ENCODE measurements at places on chromosomes 11 and 22. TPM values are rescaled to one million over a fixed set of nuclear protein-coding genes. Genes with fewer than 3 reads are reported as not detected.

The DTX4 gene
- 58.7 TPM for total RNA-seq

The SLC43A1 gene
- total RNA-seq = 15.0 TPM

The EMID1 gene
- total RNA-seq = 8.9 TPM

The SLC25A1 gene
- 26.2 TPM for total RNA-seq

DNA sequence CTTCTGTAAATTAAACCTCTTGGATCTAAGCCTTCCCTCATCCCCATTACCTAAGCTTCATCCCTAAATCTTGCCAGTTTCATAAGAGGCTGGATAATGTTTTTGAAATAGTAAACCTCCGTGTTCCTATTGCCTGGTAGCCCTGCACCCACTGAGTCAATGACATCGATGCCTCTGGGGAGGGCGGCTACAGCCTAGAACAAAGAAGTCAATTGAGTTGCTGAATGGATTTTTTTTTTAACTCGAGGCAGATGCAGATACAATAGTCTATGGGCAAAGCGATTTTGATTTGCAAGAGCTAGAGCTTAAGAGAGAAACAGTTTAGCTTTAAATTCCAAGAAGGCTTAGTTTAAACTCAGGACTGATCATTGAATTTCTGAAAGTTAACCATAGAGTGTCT is 121.3 kb downstream of the NECTIN1 start:
- DNase-seq = no peak

GRCh38 chr11:21933095-21933494 is 259.8 kb upstream of the ANO5 start:
- DNase-seq = no peak

GRCh38 chr11:134792677-134793076 is 380.6 kb upstream of the B3GAT1 start:
- DNase-seq = no peak

DNA sequence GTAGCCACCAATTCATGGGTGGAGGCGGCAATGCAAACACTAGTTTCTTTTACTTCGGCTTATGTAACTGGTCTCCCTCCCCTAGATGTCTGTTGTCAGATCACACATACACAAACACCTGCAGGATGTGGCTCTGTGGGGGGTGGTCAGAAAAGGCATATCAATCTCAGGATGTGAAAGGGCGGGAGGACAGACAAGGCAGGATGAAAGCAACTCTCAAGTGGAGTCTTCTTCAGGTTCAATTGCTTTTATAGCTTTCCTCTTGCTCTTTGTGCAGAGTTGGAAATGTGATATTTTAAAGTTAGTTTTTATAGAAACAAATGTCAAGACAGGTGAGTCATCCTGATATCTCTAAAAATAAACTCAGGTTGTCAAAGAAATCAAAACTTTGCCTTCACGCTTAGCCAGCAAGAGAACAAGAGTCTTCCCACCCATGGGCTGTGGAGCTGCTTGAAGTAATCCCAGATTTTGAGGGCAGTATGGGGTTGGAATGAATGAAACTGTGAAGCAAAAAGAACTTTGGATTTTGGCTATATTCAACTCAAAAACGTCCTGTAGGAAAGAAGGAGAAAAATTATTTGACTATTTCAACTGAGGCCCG is 423.4 kb downstream of the GUCY1A2 start:
- no peak for DNase-seq

GRCh38 chr11:47918882-47919495 is 61.4 kb upstream of the PTPRJ start:
- DNase-seq = no peak
